RWPE1 (cell line): ENCODE measurements at places on chromosomes 12 and 14.

DNA sequence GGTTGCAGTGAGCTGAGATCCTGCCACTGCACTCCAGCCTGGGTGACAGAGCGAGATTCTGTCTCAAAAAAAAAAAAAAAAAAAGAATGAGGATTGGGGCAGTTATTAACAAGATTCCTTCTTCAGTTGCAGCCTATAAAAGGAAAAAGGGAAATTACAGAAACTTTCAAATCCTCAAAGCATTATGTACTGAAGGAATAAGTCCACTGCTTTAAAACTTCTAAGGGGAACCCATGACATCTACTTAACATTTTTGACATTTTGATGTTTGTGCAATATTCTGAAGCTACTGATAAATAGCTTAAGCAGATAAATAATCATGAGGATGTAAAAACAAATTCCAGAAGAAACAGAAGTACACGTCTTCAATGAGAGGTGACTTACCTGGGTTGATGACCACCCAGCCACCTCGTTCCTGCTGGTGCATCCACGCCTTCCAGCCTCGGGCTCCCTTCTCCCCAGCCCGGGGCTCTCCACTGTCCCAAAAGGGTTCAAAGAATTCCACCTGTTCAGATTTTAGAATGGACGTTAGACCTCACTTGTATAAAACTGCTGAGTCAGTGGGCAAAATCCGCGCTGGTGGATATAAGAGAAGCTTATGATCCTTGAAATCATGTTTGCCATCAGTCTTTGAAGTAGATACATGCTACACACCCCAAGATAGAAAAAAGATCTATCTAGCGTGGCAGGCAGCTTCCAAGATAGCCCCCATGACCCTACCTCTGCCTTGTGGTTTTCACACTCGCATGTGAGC lies 33.7 kb downstream of the NRDE2 start:
- no peak for DNase-seq

DNA sequence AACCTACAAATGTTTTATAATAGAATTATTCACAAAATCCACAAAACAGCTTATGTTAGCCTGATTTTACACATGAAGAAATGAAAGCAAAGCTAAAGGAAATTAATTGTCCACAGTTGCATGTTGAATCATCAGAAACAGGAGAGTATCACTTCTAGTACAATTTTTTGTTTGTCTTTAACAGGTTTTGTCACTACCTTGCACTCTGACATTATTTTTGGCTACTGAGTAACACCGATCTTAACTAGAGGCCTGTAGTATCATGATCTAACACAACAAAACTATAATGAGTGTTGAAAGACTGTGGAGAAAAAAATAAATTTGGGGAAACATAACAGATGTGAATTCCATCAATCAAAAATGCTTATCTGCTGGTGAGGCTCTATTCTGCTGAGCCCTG lies 60.1 kb downstream of the TAOK3 start:
- DNase-seq, result no peak

DNA sequence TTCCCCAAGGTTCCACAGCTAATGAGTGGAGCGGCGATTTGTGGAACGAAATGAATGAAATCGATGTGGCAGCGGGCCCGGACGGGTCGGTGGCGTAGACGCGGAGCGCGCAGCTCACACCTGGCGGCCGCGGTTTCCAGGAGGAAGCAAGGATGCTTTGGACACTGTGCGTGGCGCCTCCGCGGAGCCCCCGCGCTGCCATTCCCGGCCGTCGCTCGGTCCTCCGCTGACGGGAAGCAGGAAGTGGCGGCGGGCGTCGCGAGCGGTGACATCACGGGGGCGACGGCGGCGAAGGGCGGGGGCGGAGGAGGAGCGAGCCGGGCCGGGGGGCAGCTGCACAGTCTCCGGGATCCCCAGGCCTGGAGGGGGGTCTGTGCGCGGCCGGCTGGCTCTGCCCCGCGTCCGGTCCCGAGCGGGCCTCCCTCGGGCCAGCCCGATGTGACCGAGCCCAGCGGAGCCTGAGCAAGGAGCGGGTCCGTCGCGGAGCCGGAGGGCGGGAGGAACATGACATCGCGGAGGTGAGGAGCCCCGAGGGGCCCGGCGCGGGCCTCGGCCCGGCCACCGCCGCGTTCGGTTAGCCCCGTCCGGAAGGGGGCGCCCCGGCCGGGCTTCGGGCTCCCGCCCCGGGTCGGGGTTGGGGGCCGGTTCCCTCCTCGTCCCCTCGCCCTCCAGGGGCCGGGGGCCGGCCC lies at the start of gene PTPN11:
Gene PTPN11 (plus strand): TSS at position 340 of the 689 bp plus-strand sequence. CDS start 165 bp downstream, at position 505.
- DNase-seq, result peak; percentile 73

GRCh38 chr12:123388951-123389559 lies 5.1 kb downstream of the KMT5A start:
- peak; percentile 12 for DNase-seq

DNA sequence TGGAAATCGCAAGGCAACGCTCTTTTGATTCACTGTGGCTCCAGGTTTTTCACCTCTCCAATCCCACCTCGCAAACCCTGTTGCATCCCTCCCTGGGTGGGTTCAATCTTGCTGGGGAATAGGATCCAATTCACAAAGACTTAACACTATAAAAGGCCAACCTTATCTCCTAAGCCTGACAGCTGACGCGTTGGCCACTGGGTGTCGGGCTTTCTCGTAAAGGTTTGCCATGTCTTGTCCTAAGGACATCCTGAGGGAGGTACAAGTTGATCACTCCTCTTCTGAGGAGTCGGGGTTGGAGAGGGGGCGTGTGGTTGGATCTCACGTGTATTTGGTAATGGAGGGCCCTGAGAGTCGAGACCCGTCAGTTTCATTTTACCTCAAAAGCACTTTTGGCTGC lies 112.6 kb upstream of the FZD10 start:
- DNase-seq, result no peak

DNA sequence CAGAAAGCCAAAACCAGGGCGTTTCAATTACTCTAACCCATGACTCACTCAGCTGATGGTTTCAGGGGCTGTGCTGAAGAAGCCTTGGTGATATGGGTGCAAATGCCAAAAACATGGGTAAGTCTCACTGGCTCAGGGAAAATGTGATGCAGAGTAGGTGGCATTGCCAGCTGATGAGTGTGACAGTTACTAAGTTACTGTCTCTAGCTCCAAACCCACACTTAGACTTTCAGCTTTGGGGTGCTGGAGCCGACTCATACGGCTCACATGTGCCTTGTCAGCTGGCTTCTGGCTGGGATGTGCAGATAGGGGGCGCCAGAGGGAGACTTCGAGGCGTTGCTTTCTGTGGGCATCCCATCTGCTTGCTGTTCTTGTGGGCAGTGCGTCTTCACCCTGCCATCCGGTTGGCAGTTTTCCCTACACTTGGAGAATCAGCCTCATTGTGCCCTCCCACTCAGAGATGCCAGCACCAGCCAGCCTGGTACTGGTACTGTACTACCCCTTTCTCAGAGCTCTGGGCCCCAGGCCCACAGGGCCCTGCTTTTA lies 11.1 kb upstream of the KRT7 start:
- no peak for DNase-seq

GRCh38 chr12:98955284-98955683 lies 310.2 kb downstream of the APAF1 start:
- peak; percentile 13 for DNase-seq

DNA sequence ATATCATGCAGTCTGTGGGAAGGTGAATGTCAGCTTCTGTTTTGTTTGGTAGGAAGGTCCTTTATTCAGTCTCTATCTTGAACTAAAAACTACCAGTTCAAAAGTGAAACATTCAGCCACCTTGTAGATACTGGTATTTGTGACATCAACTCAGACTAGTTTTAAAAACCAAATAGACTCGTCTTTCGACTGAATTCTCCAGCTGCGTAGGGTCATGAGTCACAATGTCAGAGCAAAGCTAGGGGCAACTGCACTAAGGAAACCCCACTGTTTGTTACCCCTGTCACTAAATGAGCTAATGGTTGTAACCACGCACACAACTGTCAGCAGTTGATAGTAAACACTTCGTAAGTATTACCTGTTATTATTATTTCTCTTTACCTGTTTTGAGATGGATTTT lies 144.6 kb downstream of the PRIMA1 start:
- no peak for DNase-seq

DNA sequence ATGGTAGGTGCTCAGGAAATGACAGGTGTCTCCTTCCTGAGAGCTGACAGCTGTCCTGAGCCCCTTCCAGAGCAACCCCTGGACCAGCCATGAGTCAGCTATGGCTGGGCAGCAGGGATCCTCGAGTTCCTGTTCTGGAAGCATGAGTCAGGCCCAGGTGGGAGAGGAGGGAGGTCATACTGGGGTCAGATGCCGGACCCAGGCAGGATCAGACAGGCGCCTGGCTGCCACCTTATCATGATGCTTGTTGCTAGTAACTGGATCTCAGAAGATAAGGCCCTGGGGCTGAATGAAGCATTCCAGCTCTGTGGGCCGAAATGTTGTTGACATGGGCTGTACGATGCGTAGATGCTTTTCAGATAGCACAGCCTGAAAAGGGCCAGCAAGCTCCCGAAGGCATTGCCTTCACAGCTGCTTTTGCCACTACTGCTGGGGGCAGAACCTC lies 17.4 kb upstream of the KRT7 start:
- DNase-seq, result peak; percentile 97

DNA sequence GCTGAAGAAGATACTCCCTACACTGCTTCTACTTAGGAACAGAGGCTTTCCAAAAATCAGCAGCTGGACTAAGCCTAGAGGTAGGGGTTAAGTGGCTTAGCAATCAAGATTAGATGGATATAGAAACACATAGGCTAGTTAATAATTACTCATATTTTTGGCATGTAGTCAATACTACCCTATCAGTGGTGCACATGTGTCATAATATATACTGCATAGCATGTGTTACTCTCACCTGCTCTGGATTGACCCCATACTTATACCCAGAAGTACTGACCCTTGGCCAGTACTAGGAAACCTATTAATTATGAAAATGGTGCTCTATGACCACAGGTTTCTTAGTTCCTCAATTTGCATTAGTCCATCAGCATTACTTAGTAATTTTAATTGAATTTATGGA lies 528.4 kb upstream of the LMO3 start:
- no peak for DNase-seq
